ENCODE measurements at places on chromosomes 16 and 17.

GRCh38 chr17:82246365-82247181 is 17.7 kb downstream of the SLC16A3 start:
- DNase-seq: no peak

- DNase-seq: peak; percentile 41
Observed at GRCh38 chr17:50765454-50766221, 1.7 kb downstream of the ANKRD40CL start.

DNA sequence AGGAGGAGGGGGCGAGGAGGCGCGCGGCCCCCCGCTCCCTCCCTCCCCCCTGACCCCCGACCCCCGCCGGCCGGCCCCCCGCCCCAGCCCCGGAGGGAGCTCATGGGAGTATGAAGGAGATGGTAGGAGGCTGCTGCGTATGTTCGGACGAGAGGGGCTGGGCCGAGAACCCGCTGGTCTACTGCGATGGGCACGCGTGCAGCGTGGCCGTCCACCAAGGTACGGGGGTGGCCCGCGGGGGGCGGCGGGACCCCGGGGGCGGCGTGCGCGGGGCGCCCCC is 390 bp downstream of the MLLT6 start:
- peak; percentile 46 for DNase-seq

GRCh38 chr17:19717411-19717908 is 1.1 kb upstream of the SLC47A2 start:
- no peak for DNase-seq

- DNase-seq: no peak
Observed at GRCh38 chr17:31789707-31790505, 69.1 kb downstream of the COPRS start.

DNA sequence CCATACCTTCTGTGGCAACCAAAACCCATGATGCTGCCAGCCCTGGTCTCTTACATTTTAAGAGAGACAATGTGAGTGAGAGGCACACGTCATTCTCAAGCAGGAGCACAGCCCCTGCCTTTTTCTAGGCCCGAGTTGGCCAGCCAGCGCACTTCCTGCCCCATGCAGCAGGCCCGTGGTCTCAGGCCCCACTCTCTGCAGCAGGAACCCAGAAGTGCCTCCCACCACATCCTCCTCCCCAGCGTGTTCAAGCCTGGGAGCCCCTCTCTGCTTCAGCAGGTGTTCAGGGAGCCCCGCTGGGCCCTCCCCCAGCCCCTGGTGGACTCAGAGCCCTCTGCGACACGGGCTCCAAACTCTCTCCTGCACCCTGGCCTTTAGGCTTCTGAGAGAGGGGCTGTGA is 30.5 kb downstream of the ITGAE start:
- DNase-seq: peak; percentile 78

- no peak for DNase-seq
Observed at GRCh38 chr17:17987901-17988300, 15.2 kb downstream of the DRC3 start.

Data from OCI-LY7 (cell line).